ENCODE measurements at places on chromosomes 3 and 15. TPM values are rescaled to one million over a fixed set of nuclear protein-coding genes. Genes with fewer than 3 reads are reported as not detected.

LNP1 gene
- total RNA-seq: 3.8 TPM

ZNF620 gene
- total RNA-seq: 1.8 TPM

NANOGP8 gene
- total RNA-seq: 0.64 TPM

IL17RC gene
- total RNA-seq: 35.3 TPM

ROPN1 gene
- total RNA-seq: 3.0 TPM

CPOX gene
- total RNA-seq: 58.6 TPM

GP9 gene
- not detected for total RNA-seq

CHD2 gene
- total RNA-seq: 66.9 TPM

WDR93 gene
- not detected for total RNA-seq

HYAL2 gene
- total RNA-seq: 41.5 TPM

CHST13 gene
- 0.83 TPM for total RNA-seq

SLC22A14 gene
- 0.29 TPM for total RNA-seq

ANKRD34C gene
- total RNA-seq: not detected

ELL3 gene
- 1.2 TPM for total RNA-seq

WDR49 gene
- not detected for total RNA-seq

KIF15 gene
- 33.3 TPM for total RNA-seq

SAMMSON gene
- 3.6 TPM for total RNA-seq

ATP11B gene
- total RNA-seq: 60.2 TPM

NR2E3 gene
- 0.19 TPM for total RNA-seq

SLCO2A1 gene
- 0.03 TPM for total RNA-seq

MAP6D1 gene
- total RNA-seq: 1.0 TPM

GCNT3 gene
- not detected for total RNA-seq

FBXO40 gene
- not detected for total RNA-seq

ERC2 gene
- 0.53 TPM for total RNA-seq

UCN2 gene
- 17.5 TPM for total RNA-seq

Measured in A375 (cell line).